Lower lobe of right lung (tissue), 2 donors: ENCODE measurements at places on chromosomes 7 and 10.
A peak's percentile ranks its signal among the peaks of the same experiment; 100 is the strongest.

- no peak for DNase-seq
Observed at GRCh38 chr10:44908936-44909630, 2.1 kb upstream of the TMEM72 start.

- DNase-seq, result no peak
Observed at GRCh38 chr7:69765879-69766278, 167.6 kb downstream of the AUTS2 start.

- no peak for DNase-seq
Observed at GRCh38 chr10:72648301-72648700, 22.4 kb upstream of the MICU1 start.

GRCh38 chr10:73591935-73592699 is 975 bp upstream of the USP54 start:
- peak; percentile 63 for DNase-seq

- DNase-seq, result no peak
Observed at GRCh38 chr10:53009961-53010907, 237.7 kb upstream of the MBL2 start.
